SK-N-SH treated with all-trans-retinoic acid at 6 μM for 48 hours (cell line): ENCODE measurements at places on chromosomes 3 and 15.

- ATAC-seq, result peak; percentile 49
These were observed 465.8 kb downstream of the FOXP1 start for GRCh38 chr3:71117572-71118247.

- ATAC-seq, result no peak
These were observed 1225.1 kb downstream of the OTOL1 start for GRCh38 chr3:162721736-162722135.

GRCh38 chr3:96190024-96190616, 624.3 kb upstream of the EPHA6 start:
- ATAC-seq, result no peak

- ATAC-seq, result no peak
These were observed 35.5 kb upstream of the ATP1B3 start for GRCh38 chr3:141840737-141841544.

DNA sequence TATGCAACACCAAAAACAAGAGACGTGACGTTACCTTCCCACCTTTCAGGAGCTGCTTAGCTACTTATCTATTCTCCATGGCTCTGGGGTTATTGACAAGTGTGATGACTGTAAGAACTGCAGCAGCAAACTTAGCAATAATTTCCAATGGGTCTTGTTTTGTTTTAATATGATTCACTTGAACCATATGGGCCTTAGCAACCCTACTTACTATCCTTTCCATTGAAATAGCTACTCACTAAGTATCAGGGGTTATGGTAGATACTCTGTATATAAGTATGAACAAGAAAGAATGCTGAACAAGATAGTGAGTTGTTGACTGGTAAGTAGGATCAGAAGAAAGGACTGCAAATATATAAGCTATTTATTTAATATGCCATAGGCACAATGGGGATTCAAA, 69.3 kb upstream of the BBX start:
- no peak for ATAC-seq

DNA sequence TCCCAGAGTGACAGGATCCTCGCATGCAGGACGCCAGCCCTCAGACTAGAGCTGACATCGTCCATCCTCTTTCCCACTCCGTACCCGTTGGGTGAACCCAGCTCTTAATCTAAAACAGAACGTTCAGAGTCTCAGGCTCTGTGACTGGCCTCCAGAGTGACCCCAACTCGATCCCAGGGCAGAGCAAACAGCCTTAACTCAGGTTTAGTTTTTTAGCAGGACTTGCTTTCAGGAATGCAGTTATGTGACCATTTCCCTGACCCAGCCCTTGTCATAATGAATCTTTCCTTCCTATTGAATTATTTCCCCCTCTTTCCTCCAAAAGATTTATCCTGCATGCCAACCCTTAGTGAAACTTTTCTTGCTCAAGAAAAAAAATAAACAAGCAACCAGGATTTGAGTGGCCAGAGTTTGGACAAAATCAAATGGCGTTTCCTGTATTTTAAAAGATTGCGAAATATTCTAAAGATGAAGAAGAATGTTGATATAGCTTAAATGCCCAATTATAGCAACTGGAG, 47.8 kb upstream of the RARB start:
- ATAC-seq, result no peak

DNA sequence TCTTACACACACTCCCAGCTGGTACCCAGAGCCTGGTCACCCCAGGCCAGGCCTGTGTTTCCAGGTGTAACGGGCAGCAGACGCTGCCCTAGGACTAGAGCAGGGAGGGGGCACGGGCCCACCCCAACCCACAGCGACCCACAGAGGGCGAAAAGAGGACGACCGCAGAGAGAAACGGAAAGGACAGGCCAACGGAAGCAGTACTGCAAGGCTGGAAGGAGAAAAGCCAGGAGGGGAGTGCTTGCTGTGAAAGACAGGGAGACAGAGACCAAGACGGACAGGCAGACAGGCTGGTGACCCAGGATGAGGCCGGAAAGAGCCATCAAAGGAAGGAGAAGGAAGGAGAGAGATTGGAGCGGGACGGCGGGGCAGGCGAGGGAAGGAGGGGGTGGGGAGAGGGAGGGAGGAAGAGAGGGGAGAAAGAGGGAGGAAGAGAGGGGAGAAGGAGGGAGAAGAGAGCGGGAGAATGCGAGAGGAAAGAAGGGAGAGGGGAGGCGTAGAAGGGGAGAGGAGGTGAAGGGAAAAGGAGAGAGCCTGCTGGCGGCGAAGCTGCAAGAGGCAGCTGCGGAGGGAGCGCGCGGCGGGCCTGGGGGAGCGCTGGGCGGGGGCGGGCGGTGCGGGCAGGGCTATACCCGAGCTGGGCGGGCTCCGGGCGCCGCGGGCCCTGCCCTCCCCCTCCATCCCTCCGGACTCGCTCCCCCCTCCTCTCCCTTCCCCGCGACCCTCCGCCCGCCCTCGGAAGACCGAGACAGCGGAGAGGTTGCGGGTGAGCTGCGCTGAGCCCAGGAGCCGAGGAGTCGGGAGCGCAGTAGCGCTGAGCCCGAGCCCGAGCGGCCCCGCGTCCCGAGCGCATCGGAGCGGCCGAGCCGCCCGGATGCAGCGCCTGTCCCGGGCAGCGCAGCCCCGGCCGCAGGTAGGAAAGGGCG, at the start of gene SLC6A1:
Gene SLC6A1 (plus strand): TSS at position 732 of the 926 bp plus-strand sequence. CDS start 24,464 bp downstream, outside the sequence.
- peak; percentile 57 for ATAC-seq

- ATAC-seq, result peak; percentile 70
These were observed 8.2 kb downstream of the ALG3 start for GRCh38 chr3:184240384-184241140.

GRCh38 chr3:171506743-171507319, 46.6 kb upstream of the TNIK start:
- no peak for ATAC-seq

DNA sequence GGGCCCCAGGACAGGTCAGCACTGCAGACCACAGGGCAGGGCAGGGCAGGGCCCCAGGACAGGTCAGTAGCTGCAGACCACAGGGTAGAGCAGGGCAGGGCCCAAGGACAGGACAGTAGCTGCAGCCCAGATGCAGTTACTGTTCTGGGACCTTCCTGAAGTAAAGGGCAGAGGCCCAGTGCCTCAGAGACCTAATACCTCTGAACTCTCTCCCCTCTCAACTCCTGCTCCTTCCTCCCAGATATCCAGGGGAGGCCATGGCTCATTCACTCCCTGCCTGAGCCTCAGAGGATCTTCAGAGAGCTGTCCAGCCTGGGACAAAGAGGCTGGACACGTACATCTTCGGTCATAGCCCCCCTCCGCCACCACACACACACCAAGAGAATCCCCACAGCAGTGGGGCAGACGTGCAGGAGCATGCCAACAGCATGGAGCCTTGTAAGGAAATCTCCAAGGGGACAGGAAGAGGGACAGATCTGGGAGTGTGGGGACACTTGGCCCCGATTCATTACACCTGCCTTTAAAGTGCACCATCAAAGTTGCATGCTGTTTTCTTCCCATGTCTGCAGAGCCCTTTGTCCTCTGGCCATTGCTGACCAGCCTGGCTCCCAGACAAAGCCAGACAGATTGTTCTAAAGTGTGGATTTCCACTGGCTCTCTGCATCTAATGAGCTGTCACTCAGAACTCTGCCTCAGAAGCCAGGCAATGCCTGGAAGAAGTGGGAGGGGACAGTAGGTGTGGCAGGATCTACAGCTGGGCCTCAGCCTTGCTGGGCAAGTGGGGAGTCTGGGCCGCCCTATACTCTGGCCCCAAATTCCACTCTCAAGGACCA, 24.2 kb upstream of the BUB1B start:
- ATAC-seq, result no peak; the same call in 2 of the 3 replicates

DNA sequence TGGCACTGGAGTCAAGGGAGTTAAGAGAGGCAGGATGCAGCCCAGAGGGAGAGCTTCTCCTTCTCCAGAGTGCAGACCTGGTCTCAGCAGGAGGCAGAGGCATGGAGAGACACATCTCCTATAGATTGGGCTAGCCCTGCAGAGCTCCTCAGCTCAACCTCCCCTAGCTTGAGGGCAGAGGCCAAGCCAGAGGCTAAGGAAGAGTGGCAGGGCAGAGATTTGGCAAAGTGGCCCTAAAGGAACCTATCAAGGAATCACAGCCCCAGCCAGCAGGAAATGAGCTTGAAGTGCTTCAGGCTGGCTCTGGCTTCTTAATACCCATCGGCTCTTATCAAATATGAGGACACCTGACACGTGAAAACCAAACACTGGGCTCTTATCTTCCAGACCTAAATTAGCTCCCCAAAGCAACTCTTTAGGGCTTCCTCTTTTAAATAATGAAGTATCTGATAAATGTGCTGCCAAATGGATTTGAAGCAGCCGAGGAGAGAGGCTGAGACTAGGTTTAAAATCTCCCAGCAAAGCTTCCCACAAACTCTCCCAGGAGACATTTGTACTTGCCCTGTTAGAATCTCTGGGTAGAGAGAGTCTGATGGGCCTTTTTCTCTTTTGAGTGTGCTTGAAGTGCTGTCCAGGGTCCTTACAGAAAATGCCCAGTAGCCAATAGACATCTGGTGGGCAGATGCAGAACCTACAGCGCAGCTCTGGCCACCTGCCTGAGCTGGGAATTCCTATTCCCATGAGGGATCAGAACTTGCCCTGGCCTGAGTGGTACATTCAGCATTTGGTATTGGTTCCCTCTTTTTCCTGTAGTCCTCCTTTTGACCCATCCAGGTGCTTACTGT, 271.4 kb downstream of the CLSTN2 start:
- ATAC-seq, result no peak; the same call in 2 of the 3 replicates

DNA sequence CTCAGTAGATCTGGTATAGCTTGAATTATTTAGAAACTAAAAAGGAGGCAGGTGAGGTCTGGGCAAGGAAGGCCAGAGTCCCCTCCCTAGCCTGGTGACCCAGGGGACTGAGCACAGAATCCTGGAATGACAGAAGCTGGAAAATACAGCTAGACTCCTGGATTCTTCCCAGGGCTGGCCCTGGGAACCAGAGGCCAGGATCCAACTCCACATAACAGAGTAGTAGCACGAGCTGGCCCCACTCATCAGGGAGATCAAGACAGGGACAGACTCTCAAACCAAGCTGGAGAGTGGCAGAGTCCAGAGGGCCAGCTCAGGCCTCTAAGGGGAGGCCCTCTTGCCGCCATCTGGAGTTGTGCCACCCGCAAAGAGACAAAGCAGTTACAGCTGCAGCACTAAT, 10.7 kb downstream of the VIPR1 start:
- no peak for ATAC-seq

DNA sequence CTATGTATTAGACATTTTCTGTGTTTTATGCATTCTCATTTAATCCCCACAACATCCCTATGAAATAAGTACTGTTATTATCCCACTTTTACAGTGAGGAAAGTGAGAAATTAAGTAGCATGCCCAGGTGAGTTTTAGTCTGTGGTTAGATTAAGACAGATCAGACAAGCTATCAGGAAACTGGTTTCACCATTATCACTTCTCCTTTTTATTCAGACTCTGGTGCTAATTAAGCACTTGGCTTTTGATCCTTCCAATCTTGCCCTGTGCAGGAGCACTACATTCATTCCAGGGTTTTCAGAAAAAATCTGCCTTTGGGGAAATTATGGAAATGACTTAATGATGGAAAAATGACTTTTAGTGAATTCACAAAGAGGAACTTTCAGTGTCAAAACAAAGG, 115.2 kb downstream of the TMEM108 start:
- no peak for ATAC-seq

GRCh38 chr3:112508860-112509259, 9.6 kb upstream of the BTLA start:
- ATAC-seq, result no peak

GRCh38 chr3:144036498-144036897, 64.9 kb downstream of the DIPK2A start:
- ATAC-seq, result no peak

DNA sequence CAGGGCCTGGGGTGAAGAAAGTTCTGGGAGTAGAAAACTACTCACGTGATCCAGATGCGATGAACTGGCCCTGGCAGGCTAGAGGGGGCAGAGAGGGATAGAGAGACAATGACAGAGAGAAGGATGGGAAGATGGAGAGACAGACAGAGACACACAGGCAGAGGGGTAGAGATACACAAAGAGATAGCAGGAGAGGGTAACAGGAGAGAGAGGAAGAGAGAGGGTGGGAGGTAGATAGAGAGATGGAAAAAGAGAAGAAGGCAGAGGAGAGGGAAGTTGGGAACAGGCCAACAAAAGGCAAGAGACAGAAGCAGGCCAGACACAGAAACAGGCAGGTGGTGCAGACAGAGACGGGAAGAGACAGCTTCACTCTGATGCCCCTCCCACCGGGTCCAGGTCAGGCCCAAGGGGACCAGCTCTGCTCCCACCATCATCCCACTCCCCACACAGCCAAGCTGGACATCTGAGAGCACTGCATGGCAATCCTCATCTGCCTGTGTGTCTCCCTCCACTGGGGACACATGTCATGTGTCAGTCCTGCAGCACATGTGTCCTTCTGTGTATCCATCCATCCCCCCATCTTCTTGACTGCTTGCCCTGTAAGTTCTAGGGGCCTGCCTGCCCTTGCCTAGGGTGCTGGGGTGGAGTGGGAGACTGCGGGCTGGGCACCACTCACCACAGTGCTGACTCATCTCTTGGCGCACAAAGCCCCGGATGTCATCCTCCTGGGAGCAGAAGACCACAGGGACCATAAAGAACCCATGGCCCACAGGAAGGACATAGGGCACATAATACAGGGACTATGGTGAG, 2.2 kb upstream of the UCN2 start:
- peak; percentile 50 for ATAC-seq

GRCh38 chr15:84919106-84919667, 34.7 kb downstream of the SLC28A1 start:
- ATAC-seq, result no peak

GRCh38 chr3:20060974-20061685, 20.9 kb downstream of the KAT2B start:
- no peak for ATAC-seq

- no peak for ATAC-seq
These were observed 38.1 kb downstream of the TRAK1 start for GRCh38 chr3:42129014-42129953.
